ENCODE measurements at places on chromosomes 12 and 14. TPM values are rescaled to one million over a fixed set of nuclear protein-coding genes. Genes with fewer than 3 reads are reported as not detected.

DNA sequence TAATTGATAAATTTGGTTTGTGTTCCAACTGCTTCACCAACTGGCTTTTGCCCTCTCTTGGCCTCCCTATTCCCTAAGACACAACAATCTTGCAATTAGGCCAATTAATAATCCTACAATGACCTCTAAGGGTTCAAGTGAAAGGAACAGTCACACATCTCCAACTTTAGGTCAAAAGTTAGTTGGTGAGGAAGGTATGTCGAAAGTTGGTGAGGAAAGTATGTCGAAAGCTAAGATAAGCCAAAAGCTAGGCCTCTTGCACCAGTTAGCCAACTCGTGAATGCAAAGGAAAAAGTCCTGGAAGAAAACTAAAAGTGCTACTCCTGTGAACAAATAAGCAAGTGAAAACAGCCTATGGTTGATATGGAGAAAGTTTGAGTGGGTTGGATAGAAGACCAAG, 32.6 kb downstream of the EGLN3 start:
- no peak for DNase-seq

DNA sequence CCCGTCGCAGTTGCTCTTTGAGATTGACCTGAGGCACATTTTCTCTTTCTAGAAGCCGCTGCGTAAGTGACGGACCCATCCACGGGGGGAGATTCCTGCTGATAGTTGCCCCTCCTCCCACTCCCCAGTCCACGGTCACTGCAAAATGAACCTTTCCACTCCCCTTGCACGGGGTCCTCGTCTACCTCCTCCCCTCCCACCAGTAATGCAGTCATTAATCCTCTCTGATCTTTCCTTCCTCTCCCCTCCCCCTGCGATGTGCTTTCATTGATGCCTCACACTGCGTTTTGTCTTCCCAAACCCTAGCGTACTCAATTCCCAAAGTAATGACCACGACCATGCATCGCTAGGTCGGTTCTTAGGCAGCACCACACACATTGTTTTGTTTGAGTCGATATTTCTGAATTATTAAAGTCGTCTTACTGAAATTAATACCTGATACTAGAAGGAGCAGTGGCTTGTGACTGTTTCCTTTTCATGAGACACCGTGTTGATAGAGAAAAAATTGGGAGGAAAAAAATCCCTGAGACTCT, 857 bp downstream of the ETNK1 start:
- DNase-seq = no peak

DNA sequence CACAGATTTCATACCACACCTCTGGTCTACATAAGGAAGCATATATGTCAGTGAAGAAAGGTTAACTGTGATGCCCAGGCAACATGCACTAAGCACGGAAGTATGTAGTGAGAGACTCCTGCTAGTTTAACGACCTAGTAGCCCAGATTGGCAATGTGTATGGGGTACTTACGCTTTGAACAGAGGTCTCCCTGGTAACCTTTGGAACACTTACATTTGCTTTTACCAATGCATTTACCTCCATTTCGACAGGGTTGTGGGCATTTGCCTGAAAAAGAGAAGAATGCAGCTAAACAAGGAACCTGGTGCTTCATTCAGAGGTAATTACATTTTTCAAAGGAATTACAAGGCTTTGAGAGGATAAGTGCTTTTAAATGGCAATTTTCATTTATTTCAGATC, 65.2 kb downstream of the WIF1 start:
- DNase-seq = no peak

DNA sequence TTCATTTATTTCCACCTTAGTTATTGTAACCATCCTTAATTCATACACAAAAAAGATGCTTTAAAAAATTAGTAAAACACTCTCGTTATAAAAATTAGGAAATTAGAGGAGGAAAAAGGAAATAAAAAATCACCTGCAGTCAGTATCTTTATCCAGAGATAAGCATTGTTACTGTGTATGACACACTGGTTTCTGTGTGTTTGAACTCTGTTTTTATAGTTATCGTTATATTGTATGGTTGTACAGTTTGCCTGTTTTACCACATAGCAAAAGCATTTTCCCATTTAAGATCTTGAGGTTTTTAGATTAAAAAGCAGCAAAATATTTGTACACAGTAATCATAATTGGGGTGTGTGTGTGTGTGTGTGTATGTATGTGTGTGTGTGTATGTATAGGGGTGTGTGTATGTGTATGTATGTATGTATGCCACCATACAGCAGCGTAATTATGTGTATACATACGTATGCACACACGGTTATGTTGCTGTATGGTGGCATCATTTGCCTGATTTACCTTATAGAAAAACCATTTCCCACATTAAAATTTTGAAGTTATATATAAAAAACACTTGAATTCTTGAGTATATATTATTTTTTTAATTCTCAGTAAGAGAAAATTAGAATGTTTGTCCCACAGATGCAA, 19.8 kb downstream of the WNK1 start:
- no peak for DNase-seq

DNA sequence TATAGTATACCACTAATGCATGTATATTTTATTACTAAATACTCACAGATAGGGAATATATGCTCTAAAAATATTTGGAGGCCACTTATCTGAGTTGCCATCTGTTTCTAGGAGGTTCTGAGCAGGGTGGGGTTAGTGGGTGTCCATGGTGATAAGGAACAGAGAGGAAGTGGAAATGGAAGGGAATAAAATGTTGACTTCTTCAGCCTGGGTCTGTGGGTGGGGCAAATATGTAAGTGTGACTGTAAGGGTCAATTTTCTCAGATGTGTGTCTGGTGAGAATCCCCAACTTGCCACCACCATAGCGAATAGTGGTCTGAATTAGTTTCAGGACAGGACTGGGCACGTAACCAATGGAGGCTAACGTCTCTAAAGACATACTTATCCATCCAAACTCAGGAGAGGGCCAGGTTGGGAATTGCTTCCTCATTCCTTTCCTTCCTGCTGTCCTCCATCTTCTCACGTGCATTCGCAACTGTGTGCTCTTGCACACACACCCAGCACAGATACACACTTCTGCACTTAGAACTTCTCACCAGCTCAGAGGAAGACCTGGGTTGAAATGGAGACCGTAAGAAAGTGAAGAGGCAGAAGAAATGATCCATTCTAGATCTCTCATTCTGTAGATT, 54.2 kb upstream of the GZMB start:
- DNase-seq = no peak

DNA sequence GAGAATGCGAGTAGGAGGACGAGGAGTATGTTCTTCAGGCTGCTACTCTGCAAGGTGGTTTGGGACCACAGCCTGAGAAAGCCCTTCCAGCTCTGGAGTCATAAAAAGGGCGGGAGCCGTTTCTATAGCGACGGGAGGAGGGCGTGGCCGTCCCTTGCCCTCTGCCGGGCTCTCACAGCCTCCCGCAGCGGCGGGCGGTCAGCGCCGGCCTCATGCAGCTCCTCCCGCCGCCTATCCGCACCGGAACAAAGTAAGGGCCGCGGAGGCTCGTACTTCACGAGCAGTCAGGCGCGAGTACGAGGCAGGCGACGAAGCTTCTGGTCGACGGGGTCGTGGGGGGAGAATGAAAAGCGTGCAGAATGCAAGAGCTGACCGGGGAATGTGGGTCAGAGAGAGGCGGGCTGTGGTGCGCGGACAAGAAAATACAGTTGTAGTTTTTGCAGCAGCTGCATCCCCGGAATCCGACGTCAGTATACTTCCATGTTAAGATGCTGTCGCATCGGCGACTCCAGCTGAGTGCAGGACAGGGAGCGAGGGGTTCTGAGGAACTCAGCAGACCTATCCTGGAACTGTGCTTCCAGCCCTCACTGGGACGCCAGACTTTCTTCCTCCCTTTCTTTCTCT, at the start of gene DYRK4:
TSS of gene DYRK4 (plus strand) at position 175 of the 624 bp plus-strand sequence. CDS start at position 213, 38 bp downstream.
- no peak for DNase-seq

GRCh38 chr14:102461490-102462338, 47.9 kb downstream of the ANKRD9 start:
- DNase-seq = no peak

- DNase-seq = no peak
These were observed 136.7 kb downstream of the PDE3A start for GRCh38 chr12:20505056-20505455.

DNA sequence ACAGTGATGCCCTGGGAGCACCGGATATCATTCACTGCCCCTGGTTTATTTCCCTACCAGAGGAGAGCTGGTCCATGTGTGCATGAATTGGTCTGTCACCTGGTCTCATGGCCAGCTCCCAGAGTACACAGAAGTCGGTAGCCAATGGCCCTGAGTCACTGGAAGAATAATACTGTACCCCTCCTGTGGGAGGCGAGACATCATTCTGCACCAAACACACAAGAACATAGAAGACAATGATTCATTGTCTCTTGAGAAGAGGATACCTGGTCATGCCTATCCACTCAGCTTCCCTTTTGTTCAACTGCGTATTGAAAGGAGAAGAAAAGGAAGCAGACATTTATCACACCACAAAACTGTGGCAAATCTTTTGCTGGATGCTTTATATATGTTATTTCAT, 216.2 kb downstream of the DPF3 start:
- no peak for DNase-seq

DNA sequence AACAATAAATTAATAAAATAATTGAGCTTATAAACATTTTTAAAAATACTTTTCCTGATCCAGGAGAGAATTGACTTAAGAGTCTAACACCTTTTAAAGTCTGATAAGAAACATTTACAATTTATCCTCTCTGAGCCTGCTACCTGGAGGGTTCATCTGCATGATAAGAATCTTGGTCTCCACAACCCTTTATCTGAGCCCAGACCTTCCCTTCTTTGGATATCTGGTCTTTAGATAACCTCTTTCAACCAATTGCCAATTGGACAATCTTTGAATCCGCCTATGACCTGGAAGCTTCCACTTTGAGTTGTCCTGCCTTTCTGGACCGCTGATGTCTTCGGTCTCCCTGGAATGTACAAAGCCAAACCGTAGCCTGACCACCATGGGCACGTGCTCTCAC, 1393.3 kb upstream of the TMEM132C start:
- DNase-seq = no peak

- no peak for DNase-seq
These were observed 451.9 kb upstream of the NOVA1 start for GRCh38 chr14:27049701-27050100.

DNA sequence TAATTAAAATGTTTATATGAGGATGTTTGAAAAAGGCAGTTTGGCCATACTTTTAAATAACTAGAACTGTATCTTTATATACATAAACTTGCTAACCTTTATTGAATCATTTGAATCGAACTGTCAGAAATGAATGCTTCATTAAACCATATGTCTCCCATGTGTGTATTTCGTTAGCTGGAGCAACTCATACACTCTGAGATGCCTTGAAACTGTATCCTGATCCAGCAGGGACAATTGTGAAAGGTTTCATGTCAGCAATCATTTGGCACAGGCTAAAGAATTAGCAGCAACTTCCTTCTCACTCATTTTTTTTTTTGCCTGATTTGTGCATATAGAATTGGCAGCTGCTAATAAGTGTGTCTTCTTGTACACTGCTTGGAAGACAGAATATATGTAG, 109.9 kb downstream of the NAV3 start:
- DNase-seq = no peak

DNA sequence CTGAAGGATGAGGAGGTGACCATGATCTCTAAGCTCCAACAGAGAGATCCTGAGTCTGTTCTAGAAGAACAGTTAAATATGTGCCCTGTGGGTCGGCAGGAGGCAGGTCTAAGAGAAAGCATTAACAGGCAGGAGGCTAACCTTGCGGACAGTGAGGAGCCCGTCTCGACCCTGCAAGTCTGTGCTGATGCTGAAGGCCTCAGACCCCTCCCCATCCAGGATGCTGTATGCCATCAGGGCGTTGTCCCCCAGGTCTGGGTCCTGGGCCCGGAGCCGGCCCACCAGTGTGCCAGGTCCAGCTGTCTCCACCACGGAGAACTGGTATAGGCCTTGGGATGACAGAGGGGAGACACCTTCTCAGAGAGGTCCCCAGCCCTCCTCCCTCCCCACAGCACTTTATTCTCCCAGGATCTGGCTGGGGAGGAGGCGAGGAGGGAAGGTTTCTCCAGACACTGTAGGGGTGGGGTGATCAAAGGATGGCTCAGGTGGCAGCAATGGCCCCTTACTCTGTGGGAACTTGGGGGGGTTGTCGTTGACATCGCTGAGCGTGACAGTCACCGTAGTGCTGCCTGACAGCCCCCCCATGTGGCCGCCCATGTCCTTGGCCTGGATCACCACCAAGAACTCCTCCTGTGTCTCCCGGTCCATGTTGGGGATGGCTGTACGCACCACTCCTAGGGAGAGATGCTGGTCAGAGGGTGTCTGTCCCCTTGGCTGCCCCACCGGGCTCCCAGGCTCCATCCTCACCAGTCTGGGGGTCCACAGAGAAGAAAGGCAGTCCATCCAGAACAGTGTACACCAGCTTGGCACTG, 3.1 kb downstream of the CDH24 start:
- no peak for DNase-seq

- DNase-seq = no peak
These were observed 1.5 kb downstream of the HOXC6 start for GRCh38 chr12:54029529-54030441.

DNA sequence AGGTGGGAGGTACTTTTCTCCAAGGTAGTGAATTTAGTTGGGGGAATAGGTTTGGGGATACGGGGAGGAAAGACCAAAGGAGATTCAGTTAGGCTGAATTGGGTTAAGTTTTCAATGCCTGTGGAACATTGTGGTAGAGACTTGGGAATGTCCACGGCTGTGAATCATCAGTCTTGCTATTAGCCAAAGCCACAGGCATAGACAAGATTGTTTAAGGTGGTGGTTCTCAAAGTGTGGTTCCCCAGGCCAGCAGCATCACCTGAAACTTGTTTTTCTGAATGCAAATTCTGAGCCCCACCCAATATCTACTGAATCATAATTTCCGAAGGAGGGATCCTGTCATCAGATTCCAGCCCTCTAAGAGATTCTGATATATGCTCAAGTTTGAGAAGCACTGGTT, 316.2 kb downstream of the EGLN3 start:
- DNase-seq = no peak

BCL2L2 gene
- total RNA-seq = 2.3 TPM

EGLN3 gene
- 0.34 TPM for total RNA-seq

SRRM4 gene
- total RNA-seq = not detected

CCDC91 gene
- total RNA-seq = 25.5 TPM

CTSG gene
- total RNA-seq = not detected

TM7SF3 gene
- total RNA-seq = 28.8 TPM

SYNJ2BP gene
- total RNA-seq = 4.1 TPM

Measured in activated naive CD4-positive, alpha-beta T cell treated with anti-CD3 and anti-CD28 coated beads, Interleukin-2, amount 50 U/mL, for 72 hours (primary cell).